Right ventricle myocardium superior (tissue), 1 donor: ENCODE measurements at places on chromosomes 4 and X. TPM values are rescaled to one million over a fixed set of nuclear protein-coding genes. Genes with fewer than 3 reads are reported as not detected.

DNA sequence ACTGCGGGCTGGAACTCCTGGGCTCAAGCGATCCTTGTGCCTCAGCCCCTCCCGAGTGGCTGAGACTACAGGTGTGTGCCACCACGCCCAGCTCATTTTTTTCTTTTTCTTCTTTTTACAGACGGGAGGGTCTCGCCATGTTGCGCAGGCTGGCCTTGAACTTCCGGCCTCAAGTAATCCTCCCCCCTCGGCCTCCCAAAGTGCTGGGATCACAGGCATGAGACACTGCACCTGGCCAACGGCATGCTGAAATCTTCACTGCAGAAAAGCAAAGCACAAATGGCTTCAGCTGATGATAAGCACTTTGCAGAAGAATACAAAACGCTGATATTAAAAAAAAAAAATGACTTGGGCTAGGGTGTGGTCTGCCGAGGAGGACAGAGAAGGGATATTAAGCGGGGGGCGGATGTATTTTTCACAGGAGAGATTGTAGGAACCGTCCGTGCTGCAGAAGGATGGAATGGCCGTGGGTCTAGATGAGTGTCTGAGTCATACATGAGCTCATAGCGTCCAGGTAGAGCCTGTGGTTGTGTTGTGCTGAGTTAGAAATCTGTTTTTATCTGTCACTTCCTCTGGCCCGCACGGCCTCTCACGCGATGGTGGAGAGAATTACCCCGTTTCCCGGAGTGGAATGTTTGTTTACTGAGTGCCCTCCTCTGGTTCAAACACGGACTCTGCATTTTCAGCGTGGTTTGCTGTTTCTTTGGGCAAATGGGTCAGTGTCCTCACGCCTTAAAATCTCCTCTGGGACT, 8.5 kb upstream of the AKAP17A start:
- DNase-seq = no peak

DNA sequence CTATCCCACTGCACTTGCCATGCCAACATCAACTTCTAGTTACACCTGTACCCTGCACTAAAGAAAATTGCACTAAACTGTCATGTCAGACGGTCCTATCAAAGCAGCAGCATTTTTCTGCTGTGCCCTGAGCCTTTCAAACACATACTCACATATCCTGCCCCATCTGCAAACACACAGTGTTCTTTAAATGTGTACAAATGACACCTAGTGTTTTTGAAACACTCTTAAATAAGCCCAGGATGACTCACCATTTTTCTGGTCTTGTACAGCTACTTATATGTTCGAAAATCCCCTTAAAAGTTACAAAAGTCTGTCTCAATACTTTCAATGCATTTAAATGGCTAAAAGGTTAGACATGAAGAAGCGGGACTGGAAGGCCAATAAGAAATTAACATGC, 346.7 kb upstream of the PPARGC1A start:
- DNase-seq = no peak

GRCh38 chr4:88411491-88412096, 32.9 kb downstream of the HERC6 start:
- no peak for DNase-seq

GRCh38 chr4:120286813-120287212, 220.2 kb upstream of the MAD2L1 start:
- no peak for DNase-seq

DNA sequence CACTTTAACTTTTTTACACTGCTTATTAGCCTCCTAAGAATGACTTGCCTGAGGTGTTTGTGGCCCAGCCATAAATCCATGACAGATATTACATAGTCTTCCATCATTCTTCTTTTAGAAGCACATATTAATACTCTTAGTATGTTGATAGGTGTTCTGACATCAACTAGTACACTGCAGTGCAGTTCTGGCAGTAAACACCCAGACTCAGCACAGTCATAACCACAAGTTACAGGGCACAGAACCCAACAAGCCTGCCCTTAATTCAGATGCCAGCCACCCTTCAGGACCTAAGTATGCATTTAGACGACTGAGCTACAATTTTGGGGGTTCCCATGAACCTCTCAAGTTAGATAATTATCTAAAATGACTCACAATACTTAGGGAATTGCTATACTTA, 36.5 kb upstream of the GUCY1B1 start:
- DNase-seq = no peak

DNA sequence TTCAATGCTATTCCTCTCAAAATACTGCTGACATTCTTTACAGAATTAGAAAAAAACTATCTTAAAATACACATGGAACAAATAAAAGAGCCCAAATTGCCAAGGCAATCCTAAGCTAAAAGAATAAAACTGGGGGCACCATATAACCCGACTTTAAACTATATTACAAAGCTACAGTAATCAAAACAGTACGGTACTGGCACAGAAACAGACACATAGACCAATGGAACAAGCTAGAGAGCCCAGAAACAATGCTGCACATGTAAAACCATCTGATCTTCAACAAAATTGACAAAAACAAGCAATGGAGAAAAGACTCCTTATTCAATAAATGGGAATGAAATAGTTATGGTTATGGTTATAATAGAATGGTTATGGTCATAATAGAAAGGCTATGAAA, 482.6 kb downstream of the IDS start:
- no peak for DNase-seq

Gene EPGN
- total RNA-seq = not detected

Gene SORCS2
- 1.2 TPM for total RNA-seq

Gene GJB1
- total RNA-seq = not detected

Gene SPARCL1
- total RNA-seq = 361 TPM
